ENCODE measurements at places on chromosomes 4 and X. TPM values are rescaled to one million over a fixed set of nuclear protein-coding genes. Genes with fewer than 3 reads are reported as not detected.

- DNase-seq, result no peak
These were observed 58.3 kb downstream of the EVC2 start for GRCh38 chr4:5650040-5650439.

DNA sequence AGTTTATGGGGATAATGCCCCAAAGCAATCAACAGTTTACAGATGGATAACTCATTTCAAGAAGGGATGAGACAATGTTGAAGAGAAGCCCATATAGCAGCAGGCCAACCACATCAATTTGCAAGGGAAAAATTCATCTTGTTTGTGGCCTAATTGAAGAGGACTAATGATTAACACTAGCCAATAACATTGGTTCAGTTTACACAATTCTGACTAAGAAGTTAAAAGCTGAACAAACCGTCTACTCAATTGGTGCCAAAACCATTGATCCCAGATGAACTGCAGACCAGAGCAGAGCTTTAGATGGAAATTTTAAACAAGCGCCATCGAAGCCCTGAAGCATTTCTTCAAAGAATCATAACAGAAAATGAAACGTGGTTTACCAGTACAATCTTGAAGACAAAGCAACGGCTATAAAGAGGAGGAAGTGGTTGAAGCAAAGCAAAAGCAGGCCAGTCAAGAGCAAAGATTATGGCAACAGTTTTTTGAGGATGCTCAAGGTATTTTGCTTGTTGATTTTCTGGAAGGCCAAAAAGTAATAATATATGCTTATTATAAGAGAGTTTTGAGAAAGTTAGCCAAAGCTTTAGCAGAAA is 20.5 kb upstream of the BLTP1 start:
- no peak for DNase-seq

GRCh38 chr4:123659730-123660129 is 263.1 kb downstream of the SPRY1 start:
- DNase-seq, result no peak

GRCh38 chrX:17860811-17861488 is at the start of gene RAI2:
TSS of gene RAI2 (minus strand) at chrX:17861298. CDS start at chrX:17802010, 59,288 bp downstream.
- DNase-seq, result peak; percentile 36

- DNase-seq, result no peak
These were observed 68.5 kb downstream of the UBA6 start for GRCh38 chr4:67632492-67632891.

GRCh38 chr4:79211490-79211889 is 114.4 kb downstream of the NAA11 start:
- DNase-seq, result no peak

- no peak for DNase-seq
These were observed 61.1 kb downstream of the HDX start for GRCh38 chrX:84441143-84441542.

DNA sequence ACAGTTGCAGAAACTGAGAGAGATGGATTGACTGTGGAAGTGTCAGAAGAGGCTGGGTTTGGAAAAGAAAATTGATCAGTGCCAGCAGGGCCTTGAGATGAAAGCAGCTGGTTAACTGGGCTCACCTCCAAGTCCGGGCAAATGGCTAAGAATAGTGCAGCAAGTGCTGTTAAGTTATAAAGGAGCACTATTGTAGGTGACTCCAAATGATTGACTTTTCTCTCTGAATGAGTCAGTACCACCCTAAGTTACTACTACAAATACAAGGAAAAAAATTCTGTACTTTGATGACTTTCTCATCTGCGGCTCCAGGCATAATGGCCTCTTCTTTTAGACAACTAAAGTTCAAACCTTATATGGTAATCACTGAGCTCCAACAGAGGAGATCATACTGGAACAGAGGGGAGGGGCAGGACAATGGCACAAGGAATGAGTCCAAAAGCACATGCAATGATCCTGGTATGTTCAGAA is 733.4 kb upstream of the INTU start:
- DNase-seq, result no peak

DNA sequence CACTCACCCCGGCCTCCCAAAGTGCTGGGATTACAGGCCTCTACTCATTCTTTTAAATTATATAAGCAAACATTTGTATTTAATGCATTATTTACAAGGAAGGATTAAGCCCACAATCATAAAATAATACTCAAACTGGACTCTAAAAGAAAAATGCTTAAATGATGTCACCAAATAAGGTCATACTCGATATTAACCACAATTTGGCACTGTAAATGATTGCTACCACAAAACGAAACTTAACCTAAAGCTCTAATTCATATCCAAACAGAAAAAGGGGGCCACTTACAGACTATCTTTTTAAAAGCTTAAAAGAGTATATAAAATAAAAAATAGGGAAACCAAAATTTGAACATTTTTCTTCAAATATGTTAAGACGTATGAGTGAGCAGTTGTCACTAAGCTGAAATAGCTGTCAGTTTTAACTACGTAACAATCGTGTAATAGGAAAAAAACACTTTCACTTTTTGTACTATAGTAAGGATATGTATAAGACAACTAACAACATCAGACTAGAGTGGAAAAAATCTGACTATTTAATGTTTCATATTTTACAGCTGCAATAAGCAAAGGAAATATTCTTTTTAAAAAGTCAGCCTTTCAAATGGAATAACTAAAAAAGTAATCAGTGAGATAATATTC is 108.2 kb upstream of the GPR34 start:
- no peak for DNase-seq

GRCh38 chrX:9420275-9421265 is 44.3 kb upstream of the TBL1X start:
- no peak for DNase-seq

DNA sequence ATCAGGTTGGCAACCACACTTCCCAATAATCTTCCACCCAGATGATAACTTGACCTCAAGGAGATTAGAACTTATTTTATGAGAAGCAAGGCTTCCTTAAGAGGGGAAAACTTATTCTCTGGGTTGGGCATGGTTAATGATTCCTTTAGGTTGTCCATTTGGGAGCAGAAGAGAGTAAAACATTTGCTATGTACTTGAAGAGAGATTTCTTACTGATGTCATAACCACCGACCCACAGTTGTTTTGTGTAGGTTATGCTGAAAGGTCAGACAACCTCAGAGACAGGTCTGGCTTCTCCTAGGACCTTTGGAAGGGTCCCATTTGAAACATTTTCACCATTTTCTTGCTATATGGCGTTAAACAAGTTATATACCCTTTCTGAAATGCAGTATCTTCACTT is 56.1 kb downstream of the FAM114A1 start:
- no peak for DNase-seq

DNA sequence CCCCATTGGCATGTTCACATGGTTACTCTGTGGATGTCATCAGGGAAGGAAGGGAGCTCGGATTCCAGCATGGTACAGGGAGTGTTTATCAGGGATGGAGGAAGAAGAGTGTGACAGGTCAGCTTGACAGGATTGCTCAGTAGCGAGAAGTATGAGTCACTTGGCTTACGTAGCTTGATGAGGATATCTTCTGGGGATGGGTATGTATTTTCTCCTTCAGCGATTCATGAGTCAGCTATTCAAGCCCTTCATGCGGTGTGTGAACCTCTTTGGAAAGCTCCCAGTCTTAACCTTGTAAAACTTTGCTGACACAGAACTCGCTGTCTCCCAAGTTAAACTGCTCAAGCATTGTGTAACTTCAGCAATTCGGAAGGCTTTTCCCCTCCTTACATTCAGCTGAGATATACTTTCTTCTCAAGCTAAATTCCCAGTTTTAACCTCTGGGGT is 275.4 kb downstream of the ARHGAP10 start:
- no peak for DNase-seq

GRCh38 chr4:168304744-168305459 is 13.7 kb downstream of the DDX60 start:
- no peak for DNase-seq

DNA sequence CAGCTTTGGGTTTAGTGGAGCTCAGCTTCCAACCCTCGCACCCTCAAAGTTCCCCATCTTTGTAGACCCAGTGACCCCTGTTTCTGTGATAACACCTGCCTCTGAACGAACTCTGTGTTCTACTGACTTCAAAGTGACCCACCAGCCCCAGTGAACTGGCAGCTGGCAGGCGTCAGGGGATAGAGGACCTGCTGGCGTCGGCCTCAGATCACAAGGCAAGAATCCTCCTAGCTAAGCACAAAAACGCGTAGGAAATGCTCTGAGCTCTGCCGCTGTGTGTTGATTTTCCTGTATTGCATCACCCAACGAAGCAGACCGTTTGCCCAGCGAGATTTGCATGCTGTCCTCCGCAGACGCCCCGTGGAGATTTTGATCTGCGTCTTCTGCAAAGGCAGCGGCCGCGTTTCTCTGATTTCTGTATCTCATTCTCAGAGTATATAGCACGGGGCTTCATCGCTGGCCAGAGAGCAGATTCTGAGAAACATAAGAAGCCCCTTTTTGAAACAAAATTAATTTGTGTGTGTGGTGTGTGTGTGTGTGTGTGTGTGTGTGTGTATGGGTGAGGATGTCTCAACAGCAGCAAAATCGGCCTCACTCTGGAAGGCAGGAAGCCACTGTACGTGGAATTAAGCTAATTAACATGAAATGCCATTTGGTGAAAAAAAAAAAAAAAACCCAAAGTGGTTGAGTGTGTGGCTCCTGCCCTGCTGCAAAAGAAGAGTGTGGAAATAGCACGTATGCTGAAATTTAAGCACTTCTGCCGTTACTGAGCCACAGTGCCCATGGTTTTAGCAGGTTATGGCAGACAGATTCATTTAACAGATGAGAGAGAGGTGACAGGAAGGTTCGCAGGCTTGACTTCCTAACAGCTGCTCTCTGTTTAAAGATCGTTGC is 29.2 kb upstream of the ASMTL start:
- peak; percentile 34 for DNase-seq

- no peak for DNase-seq
These were observed 17.1 kb upstream of the PBDC1 start for GRCh38 chrX:76155786-76156185.

DNA sequence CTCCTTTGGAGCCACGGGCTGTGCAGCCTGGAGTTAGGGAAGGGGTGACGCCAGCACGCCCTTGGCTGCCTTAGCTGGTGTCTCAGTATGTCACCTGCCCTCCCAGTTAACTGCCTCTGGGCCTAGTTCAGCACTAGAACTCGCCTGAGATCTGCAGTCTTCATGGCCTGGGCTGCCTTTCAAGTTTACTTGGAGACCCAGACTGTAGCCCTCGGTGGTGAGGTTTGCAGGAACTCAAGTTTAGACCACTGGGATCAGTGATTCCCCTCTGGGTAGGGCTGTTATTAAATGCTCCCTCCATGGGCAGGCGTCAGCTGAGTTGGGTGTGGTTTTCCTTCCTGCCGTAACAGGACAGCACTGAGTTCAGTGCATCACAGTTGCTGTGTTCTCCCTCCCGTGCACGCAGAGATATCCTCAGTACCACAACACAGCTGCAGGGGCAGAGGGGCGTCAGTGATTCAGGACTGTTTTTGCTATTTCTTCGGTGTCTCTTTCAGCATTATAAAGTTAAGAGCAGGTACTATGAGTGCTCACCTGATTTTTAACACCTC is 30.5 kb downstream of the PLAC8 start:
- DNase-seq, result no peak

GRCh38 chrX:130263016-130263415 is 5.7 kb downstream of the ZNF280C start:
- DNase-seq, result no peak

DNA sequence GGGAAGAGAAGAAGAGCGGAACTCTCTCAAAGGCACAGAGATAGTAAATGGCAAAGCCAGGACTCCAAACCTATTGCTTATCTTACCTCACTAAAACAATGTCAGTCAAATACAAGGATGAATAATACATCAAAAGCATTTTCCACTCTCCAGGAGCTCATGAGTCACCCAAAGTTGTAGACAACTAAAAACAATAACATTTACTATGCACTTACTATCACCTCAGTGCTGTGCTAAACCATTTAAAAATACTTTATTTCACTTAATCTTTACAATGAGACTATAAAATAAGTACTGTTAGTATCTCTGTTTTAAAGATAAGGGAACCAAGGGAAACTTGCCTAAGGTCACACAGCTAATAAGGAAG is 163.2 kb upstream of the SPANXC start:
- DNase-seq, result no peak

- no peak for DNase-seq
These were observed 275.8 kb upstream of the CLNK start for GRCh38 chr4:10960389-10960788.

GRCh38 chr4:71389149-71389827 is 50.5 kb downstream of the SLC4A4 start:
- DNase-seq, result no peak

- DNase-seq, result no peak
These were observed 41.0 kb downstream of the CEP135 start for GRCh38 chr4:55989766-55990165.

- no peak for DNase-seq
These were observed 38.3 kb upstream of the NDP start for GRCh38 chrX:44011506-44011905.

GRCh38 chr4:78459327-78459726 is 92.2 kb upstream of the ANXA3 start:
- no peak for DNase-seq

DNA sequence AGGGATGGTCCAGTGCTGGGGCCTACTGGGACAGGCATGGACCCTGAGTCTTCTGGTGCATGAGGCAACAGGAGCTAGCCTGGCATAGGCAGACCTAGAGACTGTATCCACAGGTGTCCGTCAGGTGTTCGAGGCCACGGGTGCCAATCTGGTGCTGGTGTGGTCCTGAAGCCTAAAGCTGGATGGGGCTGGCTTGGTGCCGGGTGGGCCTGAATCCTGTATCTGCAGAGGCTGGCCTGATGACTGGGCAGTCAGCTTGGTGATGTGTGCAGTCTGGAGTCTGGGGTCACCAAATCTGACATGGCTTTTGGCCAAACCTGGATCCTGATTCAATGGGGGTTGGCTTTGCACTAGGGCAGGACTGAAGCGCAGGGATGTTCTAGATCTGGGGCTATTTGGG is 269.8 kb upstream of the GRIA3 start:
- no peak for DNase-seq

GRCh38 chrX:143788265-143788664 is 67.7 kb upstream of the SPANXN2 start:
- peak; percentile 2 for DNase-seq

DNA sequence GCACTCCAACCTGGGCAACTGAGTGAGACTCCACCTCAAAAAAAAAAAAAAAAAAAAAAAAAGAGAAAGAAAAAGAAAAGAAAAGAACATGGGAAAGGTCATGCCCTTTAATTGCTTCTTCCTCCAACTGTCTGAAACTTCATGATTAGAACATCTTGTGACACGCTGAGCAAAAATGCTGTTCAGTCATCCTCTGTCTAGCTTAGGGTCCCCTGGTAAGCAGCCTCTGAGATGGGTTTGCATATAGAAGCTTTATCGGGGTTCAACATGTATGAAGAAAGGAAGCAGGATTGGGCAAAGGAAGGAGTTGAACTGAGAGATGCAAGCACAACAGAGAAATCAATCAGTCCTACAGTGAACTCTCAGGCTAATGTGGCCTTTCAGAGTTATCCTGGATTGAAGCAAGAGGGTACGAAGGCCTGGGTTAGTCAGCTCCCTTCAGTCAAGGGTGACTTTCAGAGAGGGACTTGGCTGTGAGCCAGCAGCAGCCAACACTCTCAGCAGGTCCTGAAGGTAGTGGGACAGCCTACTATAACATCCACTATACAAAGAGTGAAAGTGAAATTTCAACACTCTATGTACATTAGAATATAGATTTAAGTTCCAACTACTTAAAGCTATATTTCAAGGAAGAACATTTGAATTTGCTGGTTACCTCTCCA is 11.4 kb downstream of the MAOB start:
- no peak for DNase-seq

- no peak for DNase-seq
These were observed 43.8 kb upstream of the WDR1 start for GRCh38 chr4:10160281-10160856.

FAM90A26 gene
- not detected for total RNA-seq

GPAT3 gene
- not detected for total RNA-seq

CDX4 gene
- not detected for total RNA-seq

PLP1 gene
- 265 TPM for total RNA-seq

CWH43 gene
- not detected for total RNA-seq

PPP1R3F gene
- total RNA-seq, result 11.5 TPM

HTRA3 gene
- 3.4 TPM for total RNA-seq
